CD4-positive, alpha-beta T cell treated with Interleukin-15 for 1 hour (primary cell): ENCODE measurements at places on chromosomes 13 and 19.

DNA sequence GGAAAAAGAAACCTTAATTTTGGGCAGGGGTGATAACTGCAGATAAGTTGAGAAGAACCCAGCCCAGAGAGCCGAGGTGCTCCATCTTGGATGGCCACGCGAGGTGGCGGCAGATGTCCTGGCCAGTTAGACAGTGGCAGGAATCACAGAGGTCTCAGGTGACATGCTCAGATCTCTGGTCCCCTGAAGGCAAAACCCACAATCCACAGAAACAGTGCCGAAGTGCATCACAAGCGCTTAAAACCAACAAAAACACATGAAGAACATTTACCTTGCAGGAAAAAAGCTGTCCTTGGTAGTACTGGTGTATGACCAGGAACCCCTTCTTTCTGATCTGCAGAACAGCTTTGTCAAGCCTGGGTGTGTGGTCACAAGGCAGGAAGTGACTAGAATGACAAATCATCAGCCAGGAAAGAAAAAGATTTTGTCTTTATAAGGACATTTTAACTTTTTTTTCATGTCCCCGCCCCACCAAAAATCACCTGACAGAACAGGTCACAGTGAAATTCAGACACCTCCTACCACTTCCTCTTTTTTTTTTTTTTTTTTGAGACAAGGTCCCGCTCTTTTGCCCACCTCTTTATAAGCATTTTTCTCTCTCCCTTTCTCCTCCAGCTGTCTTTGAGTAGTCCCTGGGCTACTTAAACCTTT lies at the start of gene LCP1:
Gene LCP1 (minus strand): TSS at position 338 of the 651 bp plus-strand sequence. CDS start 22,515 bp downstream, outside the sequence.
- DNase-seq: peak; percentile 90

DNA sequence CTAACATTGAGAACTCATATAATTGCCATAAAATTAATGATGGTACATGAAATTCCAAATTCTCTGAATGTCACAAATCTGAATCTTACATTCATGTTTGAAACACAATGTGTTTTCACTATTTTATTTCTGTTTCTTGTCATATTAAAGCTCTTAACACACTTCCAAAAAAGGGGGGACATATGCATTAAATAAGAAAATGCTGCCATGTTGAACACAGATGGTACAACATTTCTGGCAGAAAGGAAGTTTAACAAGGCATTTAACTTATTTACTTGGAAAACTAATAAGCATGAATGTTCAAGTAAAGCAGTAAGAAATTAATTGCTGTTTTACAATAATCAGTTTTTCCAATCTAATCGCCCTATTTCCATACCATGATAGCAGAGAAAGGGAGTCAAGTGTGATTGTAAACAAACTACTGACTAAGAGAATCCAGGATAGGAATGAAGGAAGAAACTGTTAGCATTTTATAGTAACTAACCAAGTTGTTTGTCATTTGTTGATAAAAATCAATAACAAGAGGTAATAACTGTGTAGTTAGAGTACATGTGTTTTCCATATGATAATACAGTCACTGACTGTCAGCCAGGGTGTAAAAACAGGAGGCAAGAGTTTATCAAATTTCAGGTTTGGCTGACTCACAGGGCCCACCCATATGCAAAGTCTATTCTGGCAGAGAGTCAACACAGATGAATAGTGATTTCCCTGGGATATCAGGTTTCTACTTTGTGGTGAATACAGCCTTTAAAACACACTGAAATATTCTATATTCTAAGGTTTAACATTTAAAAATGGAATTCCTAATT lies 5.7 kb upstream of the FOXO1 start:
- DNase-seq: no peak

DNA sequence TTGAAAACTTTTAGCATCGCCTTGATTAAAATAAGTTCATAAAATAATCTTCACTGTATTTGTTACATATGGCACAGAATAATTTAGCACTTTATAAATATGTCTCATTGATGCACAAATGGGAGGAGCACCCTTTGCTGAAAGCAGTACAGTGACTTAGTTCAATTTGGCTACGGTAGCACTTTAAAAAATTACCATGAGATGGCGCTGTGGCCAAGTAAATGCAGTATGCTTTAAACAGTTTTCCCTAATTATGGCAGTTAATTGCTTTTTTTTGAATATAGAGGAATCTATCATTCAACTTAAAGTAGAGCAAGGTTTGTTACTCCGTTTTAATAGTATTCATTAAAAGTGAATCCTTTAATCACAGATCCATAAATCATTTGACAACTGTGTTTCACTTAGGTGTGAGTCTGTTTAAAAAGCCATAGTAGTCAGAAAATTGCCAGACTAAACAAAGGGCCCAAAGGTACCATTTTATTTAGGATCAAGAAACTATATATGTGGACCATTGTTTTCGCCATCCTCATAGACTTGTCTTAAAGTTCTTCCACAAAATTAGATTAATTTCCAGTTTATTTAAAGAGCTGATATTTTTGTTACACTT lies 34.7 kb upstream of the ESD start:
- DNase-seq: peak; percentile 21

DNA sequence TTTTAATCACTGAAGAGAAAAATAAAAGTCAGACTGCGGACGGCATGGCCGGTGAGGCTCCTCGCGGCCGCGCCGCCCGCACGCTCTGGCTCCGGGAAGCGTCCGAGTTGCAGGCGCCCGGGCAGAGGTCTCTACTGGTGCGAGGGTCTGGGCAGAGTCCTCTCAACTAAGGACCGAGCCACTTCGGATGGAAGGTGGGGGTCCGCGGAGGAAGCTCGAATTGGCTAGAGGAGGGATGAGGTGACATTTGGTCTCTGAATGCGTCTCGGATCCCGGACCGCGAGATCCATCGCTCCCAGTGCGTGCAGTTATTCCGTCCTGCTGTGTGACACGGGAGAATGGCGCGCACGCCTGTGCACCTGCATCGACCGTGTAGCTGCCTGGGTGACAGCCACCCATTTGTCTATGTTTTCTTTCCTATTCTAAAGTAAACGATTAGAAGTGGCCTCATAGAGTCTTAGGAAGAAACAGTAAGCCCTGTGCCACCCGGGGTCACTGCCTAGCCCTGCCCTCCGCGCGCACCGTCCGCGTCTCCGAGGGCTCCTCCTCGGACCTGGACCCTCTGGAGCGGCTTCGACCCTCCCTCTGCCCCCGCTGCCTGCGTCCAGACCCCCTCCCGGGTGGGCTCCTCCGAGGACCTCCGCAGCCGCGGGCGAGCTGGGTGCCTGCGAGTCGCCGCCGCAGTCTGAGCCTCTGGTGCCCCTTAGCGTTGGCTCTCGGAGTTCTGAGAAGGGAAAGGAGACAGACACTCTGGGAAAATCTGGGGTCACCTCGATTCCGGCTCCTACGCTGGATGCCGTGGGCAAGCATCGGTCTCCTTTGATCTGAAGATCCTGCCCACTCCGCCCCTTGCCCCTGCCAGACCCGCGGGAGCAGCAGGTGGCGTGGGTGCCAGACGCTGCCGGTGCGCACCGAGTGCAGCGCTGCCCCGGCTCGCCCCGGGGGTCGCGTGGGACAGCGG lies 347.4 kb downstream of the LIG4 start:
- no peak for DNase-seq

DNA sequence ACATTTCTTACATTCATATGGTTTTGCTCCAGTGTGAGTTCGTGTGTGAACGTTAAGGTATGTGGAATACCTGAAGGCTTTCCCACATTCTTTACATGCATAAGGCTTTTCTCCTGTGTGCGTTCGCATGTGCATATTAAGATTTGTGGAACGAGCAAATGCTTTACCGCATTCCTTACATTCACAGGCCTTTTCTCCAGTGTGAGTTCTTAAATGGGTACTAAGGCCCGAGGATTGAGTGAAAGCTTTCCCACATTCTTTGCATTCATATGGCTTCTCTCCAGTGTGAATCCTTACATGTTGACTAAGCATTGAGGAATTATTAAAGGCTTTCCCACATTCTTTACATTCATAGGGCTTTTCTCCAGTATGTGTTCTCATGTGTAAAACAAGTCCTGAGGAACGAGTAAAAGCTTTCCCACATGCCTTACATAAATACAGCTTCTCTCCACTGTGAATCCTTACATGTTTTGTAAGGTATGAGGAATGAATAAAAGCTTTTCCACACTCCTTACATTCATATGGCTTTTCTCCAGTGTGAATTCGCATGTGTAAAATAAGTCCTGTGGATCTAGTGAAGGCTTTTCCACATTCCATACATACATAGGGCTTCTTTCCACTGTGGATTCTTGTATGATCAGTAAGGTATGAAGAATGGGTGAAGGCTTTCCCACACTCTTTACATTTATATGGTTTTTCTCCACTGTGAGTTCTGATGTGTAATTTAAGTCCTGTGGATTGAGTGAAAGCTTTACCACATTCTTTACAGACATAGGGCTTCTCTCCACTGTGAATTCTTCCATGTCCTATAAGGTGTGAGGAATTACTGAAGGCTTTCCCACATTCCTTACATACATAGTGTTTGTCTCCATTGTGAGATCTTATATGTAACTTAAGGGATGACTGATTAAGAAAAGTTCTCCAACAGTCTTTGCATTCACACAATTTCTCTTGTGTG lies 10.7 kb downstream of the ZNF846 start:
- DNase-seq: no peak

DNA sequence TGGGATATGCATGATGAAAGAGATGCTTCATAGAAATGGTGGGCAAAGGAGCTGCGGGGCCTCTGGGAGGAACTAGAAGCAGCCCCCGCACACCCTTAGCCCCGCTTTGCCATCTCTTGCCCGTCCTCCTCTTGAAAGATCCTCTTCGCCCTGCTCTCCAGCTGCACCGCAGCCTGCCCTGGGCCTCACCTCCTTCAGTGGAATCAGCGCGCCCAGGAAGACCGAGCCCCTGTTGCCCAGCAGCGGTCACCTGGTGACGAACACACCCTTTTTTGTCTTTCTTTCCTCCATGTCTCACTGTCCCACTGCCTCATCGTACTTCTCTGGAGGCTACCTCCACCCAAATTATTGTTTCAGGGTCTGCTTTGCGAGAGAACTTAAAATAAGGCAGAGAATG lies 807.6 kb downstream of the UQCRFS1 start:
- DNase-seq: no peak

GRCh38 chr19:49287141-49287770 lies 37.7 kb downstream of the SLC6A16 start:
- DNase-seq: no peak

DNA sequence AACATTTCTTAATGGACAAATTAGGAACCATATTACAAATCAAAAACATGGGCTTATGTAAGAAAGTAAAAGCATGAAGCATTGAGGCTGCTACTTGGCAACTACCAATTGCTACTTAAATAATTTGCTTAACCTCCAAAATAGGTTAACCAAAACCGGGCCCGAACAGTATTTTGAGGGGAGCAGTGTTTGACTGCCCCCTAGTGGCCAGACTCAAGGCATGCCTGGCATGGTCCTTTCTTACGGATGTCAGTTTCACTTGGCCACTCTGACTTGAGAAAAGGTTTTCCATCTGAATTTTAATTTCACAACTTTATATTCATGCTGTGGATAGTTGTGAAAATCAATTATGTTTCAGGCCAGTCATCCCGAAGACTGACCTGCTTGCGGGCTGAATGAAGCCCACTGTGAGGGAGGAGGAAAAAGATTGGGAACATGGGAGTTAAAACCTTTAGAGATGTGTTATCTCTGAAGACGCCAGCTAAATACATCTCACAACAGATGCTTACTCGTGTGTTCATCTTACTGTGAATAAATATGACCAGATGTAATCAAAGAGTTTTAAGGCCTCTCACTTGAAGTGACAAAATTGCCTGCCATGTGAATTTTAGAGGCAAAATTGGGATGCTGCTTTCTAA lies 2.9 kb downstream of the RXFP2 start:
- peak; percentile 53 for DNase-seq

DNA sequence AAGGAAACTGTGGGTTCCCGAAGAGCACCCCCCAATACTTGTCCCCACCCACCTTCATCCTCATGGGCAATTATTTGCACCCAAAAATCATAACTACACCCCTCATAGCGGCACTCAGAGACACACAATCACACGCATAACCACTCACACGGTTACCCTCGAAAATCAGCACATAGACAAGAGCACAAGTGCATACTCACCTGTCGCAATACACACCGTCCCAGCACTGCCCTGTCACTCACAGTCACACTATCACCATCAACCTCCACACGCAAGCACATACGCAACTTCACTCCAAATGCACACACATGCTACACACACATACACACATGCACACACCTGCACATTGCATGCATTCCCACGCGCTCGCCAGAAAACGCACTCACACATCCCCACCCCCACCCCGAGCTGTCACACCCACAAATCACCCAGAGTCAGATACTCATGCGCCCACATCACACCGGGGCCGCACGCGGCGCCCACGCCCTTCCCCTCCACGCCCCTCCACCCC lies 535 bp downstream of the COL5A3 start:
- DNase-seq: no peak

DNA sequence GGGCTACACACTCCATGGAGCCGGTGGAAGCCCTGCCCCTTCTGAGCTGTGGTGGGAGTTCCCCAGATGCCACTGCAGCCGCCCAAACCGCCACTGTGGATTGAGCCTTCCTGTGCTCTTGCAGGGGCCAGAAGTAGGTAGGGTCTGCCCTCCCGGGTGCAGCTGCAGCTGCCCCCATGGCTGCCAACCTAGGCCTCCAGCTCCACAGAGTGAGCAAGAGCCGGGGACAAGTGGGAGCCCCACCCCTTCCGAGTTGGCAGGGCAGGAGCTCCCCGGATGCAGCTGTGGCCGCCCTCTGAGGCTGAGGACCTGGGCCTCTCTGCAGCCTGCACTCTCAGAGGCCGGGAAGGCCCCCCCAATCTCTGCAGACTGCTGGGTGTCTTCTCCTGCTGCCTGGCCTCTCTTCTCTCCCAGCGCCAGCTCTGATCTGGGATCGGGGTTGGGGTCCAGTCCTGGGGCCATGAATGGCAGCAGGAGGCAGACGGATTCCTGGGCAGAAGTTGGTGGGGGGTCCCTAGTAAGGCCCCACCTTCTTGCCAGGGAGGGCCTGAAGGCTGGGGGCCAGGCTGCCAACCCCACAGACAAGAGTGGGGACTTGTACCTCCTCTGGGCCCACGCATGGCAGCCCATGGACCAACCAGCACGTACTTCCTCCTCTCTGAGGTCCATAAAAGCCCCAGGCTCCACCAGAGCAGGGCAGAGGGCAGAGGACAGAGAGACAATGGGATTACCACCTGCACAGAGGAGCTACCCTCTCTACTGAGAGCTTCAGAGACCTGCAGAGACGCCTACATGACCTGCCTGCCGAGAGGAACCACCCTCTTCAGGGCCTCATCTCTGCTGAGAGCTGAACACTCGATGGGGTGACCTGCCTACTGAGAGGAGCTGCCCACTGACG lies 28.9 kb downstream of the AP2S1 start:
- peak; percentile 73 for DNase-seq

GRCh38 chr19:53870485-53870844 lies 2.8 kb downstream of the MYADM start:
- peak; percentile 65 for DNase-seq

- DNase-seq: no peak
These were observed 150.3 kb upstream of the TSHZ3 start for GRCh38 chr19:31499281-31500196.

GRCh38 chr13:36769126-36769525 lies 49.9 kb upstream of the RFXAP start:
- DNase-seq: no peak
